CD8-positive, alpha-beta memory T cell (primary cell): ENCODE measurements at places on chromosomes 7 and 10.

DNA sequence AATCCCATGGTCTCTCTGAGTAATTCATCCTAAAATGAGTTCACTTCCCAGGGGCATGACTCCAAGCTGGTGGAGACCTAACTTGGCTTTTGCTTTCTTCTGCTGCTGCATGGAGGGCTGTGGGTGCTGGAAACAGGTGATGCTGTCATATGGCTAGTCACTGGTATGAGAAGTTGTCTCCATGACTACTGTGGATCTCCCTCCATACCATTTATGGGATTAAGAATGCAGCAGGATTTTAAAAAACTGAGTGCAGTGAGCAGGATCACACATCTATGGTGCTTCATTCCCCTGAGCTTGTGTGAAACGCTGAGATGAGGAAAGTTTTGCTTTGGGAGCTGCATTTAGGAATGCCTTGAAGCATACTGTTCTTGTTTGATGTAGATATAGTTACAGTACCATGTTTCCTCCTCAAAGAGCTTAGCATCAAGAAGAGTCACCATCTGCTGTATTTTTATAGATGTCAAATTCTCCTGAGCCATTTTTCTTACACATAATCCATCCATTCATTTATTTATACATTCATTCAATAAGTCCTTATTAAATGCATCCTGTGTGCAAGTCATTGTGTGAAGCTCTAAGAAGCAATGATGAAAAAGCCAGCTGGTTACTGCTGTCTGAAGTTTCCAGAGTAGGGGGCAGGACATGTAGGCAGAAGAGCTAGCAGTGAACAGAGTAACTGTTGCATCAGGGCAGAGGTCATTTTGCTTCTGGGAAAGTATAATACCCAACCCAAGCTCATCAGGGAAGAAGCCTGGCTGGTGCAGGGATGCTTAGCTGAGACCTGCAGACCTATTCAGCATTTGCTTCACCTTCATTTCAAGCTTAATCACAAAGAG, 534.8 kb downstream of the AUTS2 start:
- no peak for DNase-seq

DNA sequence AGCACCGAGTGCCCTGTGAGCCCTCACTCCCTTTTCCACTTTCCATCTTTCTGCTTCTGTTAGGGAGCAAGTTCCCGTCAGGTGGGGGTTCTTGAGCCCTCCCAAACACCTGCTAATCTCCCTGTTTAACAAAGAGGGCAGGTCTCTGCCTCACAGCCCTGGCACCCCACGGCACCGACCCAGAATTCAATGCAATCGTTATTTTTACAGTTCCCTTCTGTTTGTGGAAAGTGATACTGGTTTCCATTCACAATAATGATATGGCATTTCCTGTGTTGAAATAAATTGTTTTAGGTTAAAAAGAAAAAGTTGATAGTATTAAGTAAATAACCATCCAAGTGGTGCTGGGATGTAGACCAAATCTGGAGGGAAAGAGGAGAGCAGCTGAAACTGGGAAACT, 38.8 kb upstream of the SLC29A3 start:
- no peak for DNase-seq

- DNase-seq, result no peak
Observed at GRCh38 chr10:127332631-127333030, 136.2 kb upstream of the INSYN2A start.

DNA sequence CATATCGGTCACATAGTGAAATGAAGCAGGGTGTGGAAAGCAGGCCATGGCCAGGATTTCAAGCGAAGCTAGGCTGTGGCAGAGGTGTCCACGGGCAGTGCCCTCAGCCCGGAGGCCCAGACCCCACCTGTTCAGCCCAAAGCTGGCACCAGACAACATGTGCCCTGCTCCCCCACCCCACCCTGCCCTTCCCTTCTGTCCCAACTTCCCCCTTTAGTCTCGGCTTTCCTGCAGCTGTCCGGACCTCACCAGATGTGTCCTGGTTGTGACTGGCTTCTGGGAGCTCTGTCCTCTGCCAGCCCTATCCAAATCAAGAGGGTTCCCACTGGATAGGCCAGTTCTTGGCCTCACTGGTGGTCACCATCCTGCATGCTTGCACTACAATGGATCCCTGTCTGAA, 37.3 kb downstream of the ADAM12 start:
- DNase-seq, result no peak

GRCh38 chr7:149071641-149072437, 18.7 kb downstream of the ZNF786 start:
- peak; percentile 54 for DNase-seq

DNA sequence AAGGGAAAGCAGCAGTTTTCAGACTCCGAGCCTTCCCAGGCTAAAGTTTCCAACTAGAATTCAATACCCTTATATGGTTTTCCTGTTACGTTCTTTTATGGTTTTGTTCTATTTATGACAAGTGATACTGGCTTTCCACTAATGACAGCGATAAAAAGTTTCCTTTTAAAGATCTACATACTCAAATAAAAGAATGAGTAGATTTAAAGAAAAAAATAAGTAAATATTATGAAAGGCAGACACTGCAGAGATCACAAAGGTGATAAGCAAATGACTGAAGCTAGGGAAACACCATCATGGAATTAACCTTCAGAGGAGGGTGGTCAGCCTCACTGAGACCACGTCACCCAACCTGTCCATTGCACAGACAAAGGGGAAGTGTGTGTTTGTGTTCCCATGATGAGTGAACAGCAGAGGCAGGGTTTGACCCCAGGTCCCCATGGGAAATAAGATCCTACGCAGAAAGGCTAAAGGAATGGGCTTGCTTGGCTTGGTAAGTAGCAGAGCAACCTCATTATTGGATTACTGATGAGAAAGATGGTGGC, 4.0 kb downstream of the VSIR start:
- DNase-seq, result no peak

DNA sequence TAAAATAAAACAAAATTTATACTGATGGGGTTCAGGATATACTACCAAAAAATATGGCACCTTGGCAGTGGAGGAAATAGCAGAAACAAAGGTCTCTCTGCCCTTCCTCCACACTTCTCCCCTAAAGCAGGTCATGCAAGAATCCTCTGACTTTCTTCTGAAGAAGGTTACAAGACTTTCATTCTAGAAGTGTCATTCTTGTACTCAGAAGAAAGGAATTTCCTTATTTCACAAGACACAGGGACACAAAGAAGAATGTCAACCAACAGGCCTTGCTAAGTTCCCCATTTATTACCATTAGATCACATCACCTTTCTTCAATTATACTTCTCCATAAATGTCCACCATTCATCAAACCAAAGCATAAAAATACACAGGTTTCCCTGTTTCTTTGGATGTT, 470.2 kb downstream of the PAXIP1 start:
- no peak for DNase-seq

- DNase-seq, result no peak
Observed at GRCh38 chr7:90688810-90689209, 92.7 kb downstream of the CDK14 start.

GRCh38 chr7:129829737-129830631, 122.8 kb downstream of the UBE2H start:
- DNase-seq, result peak; percentile 33

- DNase-seq, result no peak
Observed at GRCh38 chr7:131940621-131941165, 384.3 kb upstream of the PODXL start.

DNA sequence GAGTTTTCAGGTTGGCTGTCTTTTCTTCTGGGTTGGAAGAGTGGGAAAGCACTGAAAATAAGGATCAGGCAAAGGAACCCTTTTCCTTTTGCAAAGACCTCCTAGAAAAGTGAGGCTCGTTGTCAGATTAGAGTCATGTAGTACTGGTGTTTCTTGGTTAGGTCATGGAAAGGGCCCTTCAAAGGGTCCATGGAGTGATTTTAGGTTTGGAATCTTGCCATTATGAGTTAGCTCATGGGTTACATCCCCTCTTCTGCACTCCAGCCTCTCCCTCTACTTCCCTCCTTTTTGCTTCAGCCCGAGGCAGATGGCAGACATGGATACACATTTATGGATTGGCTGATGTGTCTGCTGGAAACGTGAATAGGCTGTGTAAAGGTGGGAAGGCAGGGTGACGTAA, 47.0 kb downstream of the CREB5 start:
- no peak for DNase-seq

GRCh38 chr10:44004913-44005787, 356.5 kb upstream of the ZNF32 start:
- no peak for DNase-seq

DNA sequence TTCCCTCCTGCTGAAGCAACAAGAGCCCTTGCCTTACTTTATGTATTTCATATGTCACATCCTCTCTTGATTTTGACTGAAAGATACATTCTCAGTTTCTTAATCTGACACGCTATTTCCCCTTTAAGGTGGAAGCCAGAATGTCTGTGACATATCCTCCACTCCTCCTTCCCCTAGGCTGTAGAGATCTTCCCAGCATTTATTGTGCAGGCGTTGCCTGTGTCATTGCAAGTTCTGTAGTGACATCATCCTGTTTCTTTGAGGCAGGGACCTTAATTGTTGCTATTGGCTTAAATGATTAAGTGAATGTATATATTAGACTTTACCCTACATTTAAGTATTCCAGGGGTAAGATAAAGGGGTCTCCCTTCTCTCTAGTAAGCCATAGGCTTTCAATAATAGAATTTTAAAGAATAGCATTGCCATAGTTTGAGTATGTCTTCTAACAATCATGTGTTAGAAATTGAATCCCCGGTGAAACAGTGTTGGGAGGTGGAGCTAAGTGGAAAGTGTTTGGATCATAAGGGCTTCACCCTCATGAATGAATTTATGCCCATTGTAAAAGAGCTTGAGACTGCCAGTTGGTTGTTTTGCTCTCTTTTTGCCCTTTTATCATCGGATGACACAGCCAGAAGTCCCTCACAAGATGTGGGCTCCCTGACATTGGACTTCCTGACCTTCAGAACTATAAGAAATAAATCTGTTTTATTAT, 189.5 kb upstream of the CDC14C start:
- DNase-seq, result no peak

DNA sequence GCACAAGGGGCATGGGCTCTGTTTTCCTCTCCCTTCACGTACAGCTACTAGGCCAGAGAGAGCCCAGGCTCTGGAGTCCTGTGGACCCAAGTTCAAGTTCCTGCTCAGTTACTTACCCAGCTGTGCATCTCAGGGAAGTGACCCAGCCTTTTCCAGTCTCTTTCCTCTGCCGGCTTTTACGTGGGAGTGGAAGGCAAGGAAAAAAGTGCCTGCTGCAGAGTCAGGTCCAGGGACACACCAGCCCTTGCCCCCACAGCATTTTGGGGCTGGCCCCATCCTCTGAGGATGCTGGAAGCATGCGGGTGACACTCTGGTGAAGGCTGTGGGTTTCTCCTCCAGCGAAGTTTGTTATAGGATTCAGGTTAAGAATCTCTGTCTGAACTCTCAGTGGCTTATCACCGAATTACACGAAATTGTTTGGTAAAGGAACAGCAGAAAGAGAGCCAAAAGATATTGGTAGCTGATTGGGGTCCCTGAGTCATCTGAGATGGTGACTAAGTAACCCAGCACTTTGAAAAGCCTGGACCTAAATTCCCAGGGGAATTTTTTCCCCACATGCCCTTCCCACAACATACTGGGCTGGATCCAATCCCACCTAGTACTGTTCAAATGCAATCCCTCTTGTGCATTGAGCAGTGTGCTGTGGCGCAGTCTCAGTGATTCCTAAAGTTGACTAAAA, 424.3 kb downstream of the RPS24 start:
- DNase-seq, result no peak

DNA sequence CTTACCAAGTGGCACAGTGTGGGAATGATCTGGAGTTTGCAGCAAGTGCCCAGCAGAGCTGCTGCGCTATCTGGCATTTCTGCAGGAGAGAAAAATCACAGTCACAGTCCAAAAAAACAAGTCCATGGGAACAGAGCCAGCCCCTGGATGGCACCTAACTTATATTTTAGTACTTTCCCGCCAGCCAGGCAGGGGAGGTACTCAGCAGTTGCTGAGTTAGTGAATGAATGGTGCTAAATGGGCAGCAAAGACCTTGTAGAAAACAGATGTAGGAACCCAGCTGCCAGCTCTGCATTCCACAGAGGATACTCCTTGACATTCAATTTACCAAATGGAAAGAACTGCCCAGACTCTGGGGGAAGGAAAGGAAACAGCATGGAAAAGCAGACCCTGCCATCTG, 54.5 kb downstream of the GSDME start:
- no peak for DNase-seq

- no peak for DNase-seq
Observed at GRCh38 chr7:117010375-117011133, 57.3 kb downstream of the ST7 start.

GRCh38 chr7:20172736-20173334, 44.3 kb downstream of the MACC1 start:
- no peak for DNase-seq

- peak; percentile 60 for DNase-seq
Observed at GRCh38 chr10:26697163-26697921, at the start of gene PDSS1. TSS of gene PDSS1 (plus strand) at chr10:26697701. CDS start at chr10:26697712, 11 bp downstream.

DNA sequence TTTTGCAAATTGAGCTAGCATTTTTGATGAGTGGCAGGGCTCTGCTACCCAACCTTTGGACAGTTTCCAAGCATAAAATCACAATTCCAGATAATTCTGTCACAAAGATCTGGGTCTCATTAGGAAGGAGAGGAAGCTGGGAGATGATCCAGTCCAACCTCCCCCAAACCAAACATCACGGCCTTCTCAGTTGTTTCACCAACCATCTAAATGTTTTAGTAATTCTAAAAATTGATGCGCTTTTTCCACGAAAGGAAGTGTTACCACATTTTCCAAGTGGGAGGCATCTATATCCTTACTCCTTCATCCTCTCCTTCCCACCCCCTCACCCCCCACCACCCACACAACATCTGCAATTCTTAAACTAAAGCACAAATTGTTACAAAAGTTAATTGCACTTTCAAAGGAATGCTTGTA, 108.3 kb downstream of the EGFR start:
- DNase-seq, result no peak

- DNase-seq, result no peak
Observed at GRCh38 chr10:79007421-79008319, 61.1 kb upstream of the ZMIZ1 start.

DNA sequence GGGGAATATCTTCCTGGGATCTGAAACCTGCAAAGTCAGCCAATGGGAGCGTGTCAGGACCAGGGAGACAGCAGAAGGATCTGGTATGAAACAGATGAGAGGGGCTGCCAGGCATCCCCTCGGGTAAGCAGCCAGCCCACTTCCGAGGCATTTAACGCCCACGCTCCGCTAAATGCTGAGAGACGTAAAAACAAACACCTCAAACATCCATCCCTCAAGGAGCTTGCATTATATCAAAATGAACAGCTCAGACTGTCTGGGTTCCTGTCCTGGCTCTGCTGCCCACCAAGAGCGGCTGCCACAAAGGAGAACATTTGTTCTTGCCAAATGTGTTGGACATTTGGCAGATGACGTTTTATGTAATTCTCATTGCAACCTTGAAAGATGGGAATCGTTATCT, 7.0 kb upstream of the SERPINE1 start:
- no peak for DNase-seq

DNA sequence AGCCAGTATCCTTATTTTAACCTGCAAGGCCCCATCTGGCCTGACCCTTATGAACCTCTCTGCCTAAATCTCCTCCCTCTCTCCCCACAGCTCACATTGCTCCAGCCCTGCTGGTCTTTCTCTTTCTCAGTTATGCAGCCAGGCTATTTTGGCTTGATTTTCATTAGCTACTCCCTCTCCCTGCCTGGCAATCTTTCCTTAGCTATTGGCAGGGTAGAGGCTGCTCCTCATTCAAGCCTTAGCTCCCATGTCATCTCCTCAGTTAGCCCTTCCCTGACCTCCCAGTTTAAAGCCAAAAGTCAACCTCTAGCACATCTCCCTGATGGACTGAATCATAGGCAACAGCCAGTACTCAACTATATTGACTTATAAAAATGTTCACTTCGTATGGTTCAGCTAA, 214.4 kb upstream of the CELF2 start:
- DNase-seq, result no peak

GRCh38 chr7:154436560-154436959, 384.4 kb downstream of the DPP6 start:
- DNase-seq, result no peak

GRCh38 chr10:15745751-15746150, 26.0 kb upstream of the ITGA8 start:
- DNase-seq, result no peak
